ENCODE measurements at places on chromosomes 6 and 20.
A peak's percentile ranks its signal among the peaks of the same experiment; 100 is the strongest.

DNA sequence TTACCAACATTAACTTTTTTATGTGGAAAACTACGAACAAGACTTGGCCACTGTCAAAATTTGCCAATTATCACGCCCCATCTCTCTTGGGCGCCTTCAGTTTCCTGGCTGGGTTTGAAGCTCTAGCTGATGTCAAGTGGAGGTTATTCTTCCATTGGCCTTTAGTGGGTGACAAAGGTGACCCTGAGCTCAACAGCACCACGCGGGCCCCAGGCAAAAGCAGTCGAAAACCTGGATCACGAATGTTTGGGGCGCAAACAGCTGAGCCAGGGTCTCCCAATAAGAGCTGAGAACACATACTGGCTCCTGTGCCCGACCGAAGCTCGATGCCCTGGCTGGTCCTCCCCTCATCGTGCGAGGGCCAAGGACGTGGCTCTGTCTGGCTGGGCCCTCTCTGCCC lies 26.8 kb downstream of the SLC17A9 start:
- no peak for DNase-seq

GRCh38 chr6:9197726-9198125 lies 762.4 kb upstream of the SLC35B3 start:
- no peak for DNase-seq

DNA sequence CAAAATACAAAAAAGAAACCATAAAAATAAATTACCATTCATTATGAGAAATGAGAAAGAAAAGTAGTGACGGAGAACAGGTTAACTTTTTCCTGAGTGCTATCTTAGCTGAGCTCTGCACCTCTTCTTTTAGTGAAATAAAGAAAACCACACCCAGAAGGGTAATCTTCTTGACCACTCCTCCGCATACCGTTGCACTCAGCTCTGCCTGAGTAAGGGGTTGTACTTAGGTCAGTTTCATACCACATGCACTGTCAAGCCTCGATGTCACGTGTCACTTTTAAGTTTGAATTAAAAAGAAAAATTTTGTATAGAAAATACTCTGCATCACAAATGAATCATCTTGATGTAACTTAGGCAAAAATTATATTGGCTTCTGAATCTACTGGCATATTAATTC lies 2.8 kb downstream of the EZR start:
- peak; percentile 34 for DNase-seq

GRCh38 chr20:37323985-37324384 lies 22.0 kb upstream of the SRC start:
- no peak for DNase-seq

- DNase-seq = peak; percentile 52
Measured at GRCh38 chr6:85594197-85594930, 706 bp upstream of the SNX14 start.

GRCh38 chr6:48139818-48140614 lies 29.0 kb upstream of the PTCHD4 start:
- DNase-seq = no peak

- DNase-seq = no peak
Measured at GRCh38 chr6:43948527-43949485, 178.4 kb downstream of the MRPL14 start.

- peak; percentile 73 for DNase-seq
Measured at GRCh38 chr6:44064089-44064947, 62.9 kb downstream of the MRPL14 start.

DNA sequence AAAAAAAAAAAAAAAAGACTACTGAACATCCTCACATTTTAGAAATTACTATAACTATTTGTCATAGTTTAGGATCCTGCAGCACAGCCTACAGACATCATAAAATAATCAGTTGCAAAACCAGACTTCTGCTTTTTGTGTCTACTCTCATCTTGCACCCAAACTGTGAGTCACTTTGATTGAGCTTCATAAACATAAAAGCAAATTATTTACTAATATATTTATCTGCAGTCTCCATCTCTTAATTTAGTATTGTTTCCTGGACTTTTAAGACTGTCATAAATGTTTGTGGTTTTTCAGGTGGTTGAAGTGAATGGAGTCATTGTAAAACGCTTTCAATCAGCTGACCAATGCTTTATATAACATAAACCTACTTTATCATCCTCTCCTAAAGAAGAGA lies 14.8 kb upstream of the CALHM6 start:
- no peak for DNase-seq

- DNase-seq = no peak
Measured at GRCh38 chr20:312067-312466, 13.3 kb upstream of the SOX12 start.

DNA sequence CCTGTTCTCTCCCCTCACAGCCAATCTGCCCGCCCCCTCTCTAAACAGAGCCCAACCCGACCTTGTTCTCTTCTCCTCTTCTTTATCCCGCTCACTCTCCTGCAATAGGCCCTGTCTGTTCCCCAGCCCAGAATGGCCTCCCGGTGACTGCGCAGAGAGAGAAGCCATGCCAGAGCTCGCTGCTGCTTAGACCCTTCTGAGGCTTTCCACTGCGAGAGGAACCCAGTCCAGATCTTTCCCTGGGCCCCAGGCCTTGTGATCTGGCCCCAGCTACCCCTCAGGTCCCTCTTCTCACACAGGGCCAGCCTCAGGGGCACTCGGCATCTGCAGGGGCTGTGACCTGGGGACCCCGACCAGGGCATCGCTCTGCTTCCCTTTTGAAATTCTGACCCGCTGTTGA lies 58.1 kb downstream of the TMEM242 start:
- no peak for DNase-seq

DNA sequence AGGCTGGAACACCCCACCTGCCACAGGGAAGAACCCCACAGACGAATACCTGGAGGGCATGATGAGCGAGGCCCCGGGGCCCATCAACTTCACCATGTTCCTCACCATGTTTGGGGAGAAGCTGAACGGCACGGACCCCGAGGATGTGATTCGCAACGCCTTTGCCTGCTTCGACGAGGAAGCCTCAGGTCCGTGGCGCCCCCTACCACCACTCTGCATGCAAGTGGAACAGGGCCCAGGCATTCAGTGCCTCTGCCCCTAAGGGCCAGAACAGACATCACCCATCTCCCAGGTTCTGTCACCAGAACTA lies 6.6 kb downstream of the MYL9 start:
- no peak for DNase-seq

DNA sequence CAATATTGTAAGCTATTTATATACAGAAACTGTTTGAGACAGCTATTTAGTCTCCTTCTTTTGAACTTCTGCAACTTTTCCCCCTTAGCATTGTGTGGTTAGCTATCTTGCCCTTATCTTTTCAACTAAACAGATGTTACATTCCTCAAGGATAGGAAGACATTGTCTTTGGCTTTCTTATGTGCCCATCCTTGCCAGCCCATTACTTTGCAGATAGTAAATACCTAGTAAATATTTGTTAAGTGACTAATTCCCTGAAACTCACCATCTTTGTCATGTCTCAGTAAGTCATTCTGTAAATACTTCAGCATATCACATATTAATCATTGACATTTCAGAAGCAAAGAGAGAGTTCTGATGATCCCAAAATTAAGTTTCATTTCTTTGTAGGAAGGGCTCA lies 69.1 kb upstream of the FLRT3 start:
- DNase-seq = no peak

DNA sequence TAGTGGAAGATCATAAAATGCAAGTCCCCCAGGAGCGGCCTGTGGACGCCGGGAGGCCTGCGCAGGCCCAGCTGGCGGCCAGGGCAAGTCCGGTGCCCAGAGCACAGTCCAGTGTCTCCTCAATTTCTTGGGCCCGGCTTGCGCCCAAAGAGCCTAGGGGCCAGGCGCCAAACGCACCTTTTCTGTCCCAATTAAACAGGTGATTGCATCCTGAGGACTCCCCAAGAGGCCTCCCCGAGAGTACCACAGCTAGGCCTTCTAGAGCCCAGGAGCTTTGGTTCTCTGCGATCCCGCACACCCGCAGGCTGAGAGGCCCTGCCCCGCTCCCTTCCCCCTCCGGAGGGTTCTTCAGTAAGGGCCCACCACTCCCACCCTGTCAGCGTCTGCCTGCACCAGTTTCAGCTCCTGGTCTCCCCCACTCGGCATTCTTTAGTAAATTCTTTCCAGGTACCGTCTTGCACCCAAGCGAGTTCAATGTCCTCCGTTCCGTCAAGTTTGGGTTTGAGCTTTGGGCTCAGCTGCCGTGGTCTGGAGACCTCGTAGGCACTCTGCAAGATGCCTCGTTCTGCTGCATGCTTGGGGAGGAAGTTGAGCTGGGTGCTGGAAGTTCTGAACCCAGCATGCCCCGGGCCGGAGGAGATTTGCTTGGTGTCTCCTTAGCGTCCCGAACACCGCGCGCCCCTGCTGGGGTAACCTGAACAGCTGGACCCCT lies 3.9 kb upstream of the NKX2-2 start:
- DNase-seq = no peak

DNA sequence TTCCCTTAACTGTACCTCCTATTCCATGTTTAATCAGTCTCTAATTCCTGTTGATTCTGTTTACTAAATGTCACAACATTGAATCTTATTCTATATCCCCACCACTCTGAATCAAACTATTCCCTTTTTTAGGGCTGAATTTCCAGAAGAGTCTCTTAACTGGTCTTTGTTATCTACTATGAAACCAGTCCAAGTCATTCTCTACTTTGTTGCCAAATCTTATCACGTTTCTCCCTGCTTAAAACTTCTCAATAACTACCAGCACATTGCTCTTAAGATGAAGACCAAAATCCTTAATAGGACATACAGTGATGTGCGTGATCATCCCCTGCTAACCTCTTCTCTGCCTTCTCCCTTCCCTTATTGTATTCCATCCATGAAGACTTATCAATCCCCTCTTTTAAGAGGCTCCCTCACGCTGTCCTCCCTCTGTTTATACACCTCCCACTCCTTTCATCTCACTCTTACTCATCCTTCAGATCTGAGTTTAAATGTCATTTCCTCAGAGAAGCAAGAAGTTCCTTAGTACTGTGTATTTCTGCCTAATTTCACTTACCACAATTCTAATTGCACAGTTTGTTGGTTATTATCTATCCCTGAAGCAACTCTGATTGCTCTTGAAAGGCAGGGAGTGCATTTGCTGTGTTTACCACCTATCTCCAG lies 143.0 kb upstream of the AHI1 start:
- no peak for DNase-seq

DNA sequence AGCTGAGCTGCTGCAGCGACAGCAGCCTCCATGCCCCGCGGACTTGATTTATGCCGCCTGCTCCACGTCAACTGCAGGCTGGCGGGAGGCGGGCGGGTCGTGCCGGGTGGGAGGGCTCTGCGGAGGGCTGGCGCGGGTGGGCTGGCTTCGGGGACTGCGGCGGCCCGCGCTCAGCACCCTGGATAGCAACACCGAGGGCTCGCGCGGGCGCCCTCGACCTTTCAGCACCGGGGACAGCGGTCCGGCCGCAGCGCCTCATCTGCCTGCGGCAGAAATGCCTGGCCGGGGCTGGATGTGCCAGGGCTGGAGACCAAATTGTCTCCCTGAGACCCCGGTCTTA lies 792 bp downstream of the SNAP25 start:
- peak; percentile 90 for DNase-seq

DNA sequence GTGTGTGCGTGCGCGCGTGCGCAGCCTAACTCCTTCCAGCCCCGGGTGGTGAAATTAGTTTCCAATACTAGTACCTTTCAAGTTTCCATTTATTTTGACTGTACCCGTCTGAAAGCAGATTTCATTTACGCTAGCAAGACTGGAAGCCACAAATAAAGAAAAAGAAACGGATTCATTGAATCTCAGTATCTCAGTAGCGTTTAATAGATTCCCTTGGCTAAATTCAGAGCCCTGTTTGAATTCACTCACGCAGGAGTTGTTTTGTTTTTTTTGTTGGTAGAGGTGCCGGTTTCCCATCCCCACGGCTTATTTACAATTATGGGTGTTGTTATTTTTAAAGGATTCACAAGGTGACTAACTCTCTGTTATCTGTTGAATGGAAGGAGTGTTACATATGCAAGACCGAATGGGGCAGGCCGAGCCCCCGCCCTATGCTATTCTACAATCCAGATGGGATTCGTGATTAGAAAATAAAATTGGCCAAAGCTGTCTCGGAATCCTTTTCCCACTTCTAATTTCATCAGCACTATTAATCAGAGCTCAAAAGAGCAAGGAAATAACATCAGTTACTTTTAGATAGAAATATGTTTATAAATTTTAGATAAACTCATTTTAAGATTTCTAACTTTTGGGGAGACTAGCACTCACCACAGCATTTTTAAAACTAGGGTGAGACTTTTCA lies 2.3 kb upstream of the INSM1 start:
- no peak for DNase-seq

DNA sequence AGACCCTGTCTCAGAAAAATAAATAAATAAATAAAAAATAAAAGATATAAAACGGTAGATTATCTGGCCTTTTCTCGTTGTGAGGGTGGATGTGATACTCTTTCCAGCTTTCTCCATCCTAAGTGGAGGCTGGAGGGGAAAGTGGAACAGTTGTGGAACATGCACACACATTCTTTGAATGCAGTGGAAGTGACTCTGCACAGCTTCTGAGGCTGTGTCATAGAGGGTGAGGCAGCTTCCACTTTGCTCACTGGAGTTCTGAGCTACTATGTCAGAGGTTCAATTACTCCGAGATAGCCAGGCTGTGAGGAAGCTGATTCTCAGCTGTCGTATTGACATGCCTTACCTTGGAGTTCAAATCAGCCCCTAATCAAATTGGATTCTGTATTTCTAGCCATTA lies 82.2 kb downstream of the CHMP4B start:
- no peak for DNase-seq

DNA sequence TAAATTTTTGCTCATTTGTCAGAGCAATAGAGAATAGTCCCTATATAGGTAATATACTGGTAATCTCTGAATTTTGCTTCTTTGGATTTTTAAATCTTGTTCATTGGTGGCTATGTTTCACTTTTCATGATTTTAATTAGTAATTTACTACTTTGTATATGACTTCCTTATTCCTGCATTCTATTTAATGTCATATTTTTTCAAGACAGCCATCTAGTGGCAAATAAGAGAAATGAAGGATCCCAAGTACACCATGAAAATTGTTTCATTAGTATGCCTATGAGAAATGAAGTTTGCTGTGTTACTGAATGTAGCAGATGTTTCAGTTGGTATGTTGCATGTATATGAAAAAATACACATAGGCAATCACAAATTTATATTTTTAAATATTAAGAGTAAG lies 82.4 kb downstream of the ZNF292 start:
- no peak for DNase-seq

- peak; percentile 49 for DNase-seq
Measured at GRCh38 chr6:13488015-13488895, 855 bp upstream of the GFOD1 start.

DNA sequence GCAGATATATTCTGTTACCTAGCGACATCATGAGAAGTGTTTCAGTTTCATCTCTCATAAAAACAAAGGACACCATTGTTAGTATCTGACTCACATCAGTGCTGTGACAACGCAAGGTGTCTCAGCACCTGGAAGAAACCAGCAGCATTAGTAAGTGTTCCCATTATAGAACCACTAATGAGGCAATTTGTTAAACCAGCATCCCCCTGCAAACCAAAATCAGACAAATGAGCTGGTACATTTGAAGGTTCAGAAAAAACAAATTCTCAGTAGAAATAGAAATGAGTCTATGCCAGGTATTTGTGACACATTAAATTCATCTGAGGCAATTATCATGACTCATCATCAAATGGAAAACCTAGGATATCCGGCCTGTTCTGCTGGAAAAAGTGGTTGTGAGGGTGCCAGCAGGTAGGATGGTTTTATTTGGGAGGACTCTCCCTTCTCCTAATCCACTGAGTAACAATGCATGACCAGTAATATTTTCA lies 151.7 kb downstream of the TMEM200A start:
- DNase-seq = no peak

Data from testis (tissue), 5 donors.